Dermis microvascular lymphatic vessel endothelial cell (primary cell): ENCODE measurements at places on chromosomes 5 and 9.

DNA sequence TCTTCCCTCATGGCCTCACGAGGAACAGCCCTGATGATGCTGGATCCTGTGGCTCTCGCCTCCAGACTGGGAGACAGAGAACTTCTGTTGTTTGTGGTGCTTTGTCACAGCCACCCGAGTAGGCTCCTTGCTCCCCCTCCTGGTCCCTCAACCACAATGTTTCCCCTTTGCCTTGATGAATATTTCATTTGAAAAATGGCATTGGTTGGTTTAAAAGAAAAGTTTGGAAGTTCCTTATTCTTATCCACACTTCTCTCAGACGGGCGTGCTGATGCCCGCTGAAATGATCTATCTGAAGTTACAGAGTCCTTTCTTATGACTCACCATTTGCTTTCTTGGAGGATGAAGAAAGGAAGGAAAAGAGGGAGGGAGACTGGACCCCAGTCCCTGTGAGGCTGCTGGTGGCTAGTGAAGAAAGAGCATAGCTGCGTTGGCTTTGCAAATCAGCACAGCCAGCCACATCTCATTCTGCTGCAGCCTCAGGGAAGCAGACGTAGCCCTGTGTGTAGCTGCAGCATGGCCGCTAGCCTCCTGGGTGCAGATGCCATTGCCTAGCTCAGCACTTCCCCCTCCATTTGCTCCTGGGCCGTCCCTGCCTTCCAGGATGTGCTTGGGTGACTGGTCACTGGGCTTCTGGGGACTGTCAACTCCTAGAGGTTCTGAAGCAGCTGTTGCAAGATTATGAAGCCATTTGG lies 185.9 kb downstream of the ERCC6L2 start:
- DNase-seq = peak; percentile 64

- DNase-seq = no peak
These were observed 72.5 kb downstream of the CEP120 start for GRCh38 chr5:123350742-123351141.

DNA sequence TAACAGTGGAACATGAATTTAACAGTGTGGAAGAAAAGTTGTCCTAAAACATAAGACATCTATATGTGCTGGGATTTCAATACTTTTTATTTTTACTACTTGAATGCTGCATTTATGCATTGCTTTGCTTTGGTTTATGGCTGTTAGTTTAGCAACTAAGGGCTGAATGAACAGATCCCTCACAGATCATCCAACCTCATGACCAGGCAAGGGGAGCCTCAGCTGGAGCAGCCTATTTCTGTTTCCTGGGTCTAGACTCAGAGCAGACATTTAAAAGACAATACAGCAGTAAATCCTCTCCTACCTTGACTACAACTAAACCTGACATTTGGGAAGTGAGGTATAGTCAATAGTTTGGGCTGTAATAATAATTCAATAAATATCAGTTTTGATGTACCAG lies 163.3 kb downstream of the AUH start:
- no peak for DNase-seq

DNA sequence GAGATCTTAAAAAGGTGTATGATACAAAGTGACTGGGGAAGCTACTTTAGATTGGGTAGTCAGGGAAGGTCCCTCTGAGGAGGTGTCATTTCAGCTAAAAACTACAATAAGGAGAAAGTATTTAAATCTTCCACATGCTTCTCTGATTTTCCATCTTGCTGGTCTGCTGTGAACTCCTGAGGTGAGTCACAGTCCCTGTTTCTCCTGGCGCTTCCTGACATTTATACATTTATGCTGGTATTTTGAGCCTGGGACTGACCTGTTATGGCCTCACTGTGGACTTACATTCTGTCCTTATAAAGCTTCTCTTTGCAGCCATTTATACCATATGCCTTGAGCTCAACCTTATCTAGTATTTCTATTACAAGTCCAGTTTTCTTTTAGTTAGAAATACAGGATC lies 95.1 kb downstream of the MED27 start:
- peak; percentile 64 for DNase-seq

GRCh38 chr5:124889486-124889825 lies 143.0 kb upstream of the ZNF608 start:
- peak; percentile 67 for DNase-seq

DNA sequence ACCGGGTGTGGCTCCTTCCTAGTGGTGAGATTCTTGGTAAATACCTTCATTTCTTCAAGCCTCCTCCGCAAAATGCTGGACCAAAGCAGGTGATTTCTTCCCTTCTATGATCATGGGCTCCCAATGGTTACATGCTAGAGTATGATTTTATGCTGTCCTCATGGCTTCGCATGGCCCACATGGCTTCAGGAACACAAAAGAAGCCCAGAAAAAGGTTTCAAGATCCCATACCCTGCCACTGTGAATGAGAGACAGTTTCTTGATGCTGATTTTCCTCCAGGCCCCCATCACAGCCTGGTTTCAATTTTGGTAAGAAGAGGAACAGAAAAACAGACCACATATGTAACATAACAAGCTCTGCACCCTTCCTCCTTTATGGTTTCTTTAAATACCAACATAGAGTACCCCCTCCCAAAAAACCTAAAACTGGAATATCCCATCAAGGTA lies 2.4 kb upstream of the RXFP3 start:
- no peak for DNase-seq

DNA sequence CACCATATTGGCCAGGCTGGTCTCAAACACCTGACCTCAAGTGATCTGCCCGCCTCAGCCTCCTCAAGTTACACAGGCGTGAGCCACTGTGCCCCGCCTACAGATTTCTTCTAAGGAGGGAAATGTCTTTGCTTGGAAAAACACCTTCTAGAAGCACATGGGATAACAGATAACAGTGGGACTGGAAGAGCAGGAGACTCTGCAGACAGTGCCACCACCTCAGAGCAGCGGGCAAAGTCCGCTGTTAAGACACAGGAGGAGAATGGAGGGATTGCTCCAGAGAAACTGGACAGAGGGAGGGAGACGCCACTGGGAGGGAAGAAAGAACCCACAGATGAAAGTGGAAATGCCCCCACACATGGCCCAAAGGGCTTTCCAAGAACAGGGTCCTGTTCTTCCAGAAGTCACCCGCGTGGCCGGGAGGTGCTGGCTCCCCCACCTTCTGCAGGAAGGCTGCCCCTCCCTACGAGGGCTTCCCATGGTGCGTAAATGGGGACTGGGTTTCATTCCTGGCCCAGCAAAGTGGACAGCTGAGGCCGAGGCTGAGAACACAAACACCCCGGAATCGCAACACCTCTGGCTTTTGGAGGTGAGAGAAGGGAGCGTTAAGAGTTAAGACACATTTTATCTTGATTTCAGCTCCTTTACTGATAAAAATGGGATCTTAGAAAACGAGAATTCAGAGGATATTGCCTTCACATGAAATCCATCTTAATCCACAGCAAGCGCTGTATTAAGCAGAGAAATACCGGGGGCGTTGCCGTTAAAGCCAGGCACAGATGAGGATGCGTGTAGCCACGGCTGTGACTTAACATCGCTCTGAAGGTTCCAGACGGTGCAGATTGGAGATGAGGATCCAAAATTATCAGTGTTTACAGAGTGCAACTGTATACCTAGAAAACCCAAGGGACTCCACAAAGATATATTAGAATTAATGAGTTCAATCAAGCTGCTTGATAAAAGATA lies 11.2 kb downstream of the ADAMTS2 start:
- no peak for DNase-seq

DNA sequence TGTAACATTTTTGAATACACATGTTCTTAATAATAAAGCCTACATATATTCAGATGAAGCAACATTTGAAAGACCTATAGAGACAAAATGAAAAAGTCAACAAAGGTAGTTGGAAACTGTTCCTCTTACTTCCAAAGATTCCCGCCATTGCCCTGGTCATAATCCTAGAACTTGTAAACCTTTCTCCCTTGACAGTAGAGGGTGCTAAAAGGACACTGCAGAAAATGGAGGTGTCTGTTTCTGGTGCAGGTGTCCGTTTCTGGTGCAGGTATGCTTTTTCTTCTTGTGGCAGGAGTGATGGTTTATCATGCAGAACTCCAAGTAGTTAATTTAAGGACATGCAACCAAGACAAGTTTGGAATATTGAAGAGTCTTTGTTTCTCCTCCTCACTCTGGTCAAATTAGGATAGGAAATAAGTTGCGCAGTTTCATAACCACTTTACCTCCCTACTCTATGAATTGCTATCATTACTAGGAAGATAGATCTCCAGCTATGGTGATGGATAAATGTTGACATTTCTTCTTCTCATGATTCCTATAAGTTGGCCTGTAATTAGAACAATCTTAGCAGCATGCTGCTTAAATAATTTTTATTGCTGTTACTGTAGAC lies 56.0 kb upstream of the FAM174A start:
- DNase-seq = peak; percentile 41

DNA sequence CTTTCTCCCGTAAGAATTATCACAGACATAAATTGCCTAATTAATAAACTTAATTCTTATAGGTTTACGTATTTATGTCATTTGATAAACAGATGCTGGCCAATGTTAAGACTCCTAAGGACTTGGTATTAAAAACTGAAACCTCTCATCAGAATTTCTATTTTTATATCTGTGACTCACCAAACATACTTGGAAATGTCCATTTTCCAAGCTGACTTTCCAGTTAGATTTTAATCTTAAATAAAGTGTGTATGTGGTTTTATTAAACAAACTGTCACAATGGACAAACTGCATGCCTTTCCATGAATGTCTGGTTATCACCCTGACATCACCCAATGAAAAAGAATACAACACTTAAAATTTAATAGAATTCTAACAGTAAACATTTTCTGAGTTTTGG lies 12.6 kb upstream of the COL23A1 start:
- DNase-seq = no peak

DNA sequence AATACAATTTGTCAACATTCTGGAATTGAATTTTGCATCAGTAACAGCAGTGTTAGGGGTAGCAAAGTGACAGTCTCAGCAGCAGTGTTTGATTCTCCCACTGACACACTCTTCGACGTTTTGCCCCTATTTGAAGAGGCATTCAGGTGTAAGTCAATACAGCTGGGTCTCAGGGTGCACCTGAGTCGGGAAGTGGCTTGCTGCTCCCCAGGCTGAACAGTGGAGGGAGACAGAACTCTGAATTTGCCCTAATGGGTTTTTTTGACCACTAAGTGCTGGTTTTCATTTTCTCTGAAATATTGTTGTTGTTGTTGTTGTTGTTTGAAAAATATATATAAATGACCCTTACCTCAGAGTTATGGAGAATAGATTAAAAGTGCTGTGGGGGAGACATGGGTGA lies 223.2 kb downstream of the TLR4 start:
- DNase-seq = no peak

GRCh38 chr5:169610606-169611005 lies 26.5 kb upstream of the DOCK2 start:
- no peak for DNase-seq

- peak; percentile 99 for DNase-seq
These were observed at the start of gene TLR4 for GRCh38 chr9:117704024-117704575. TLR4 (plus strand) TSS chr9:117704403; CDS start chr9:117704473, 70 bp downstream.

- no peak for DNase-seq
These were observed 314.2 kb downstream of the ARHGAP26 start for GRCh38 chr5:143084407-143084806.

DNA sequence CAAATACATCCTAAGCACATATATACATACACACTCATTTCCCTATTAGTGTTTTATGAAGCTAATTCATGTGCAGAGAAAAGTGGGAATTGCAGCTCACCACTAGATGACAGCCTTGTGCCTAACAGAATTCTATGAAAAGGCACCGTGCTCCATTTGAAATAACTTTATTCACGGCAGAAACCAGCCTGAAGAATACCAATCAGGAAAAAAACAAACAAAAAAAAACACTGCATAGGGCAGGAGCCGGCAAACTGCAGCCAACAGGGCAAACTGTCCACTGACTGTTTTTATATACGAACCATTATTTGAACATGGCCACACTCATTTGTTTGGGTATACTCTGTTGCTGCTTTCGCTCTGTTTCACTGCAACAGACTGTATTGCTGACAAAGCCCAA lies 33.6 kb downstream of the ERMP1 start:
- DNase-seq = peak; percentile 71

GRCh38 chr5:138610918-138611677 lies 35.9 kb upstream of the HSPA9 start:
- DNase-seq = peak; percentile 3

DNA sequence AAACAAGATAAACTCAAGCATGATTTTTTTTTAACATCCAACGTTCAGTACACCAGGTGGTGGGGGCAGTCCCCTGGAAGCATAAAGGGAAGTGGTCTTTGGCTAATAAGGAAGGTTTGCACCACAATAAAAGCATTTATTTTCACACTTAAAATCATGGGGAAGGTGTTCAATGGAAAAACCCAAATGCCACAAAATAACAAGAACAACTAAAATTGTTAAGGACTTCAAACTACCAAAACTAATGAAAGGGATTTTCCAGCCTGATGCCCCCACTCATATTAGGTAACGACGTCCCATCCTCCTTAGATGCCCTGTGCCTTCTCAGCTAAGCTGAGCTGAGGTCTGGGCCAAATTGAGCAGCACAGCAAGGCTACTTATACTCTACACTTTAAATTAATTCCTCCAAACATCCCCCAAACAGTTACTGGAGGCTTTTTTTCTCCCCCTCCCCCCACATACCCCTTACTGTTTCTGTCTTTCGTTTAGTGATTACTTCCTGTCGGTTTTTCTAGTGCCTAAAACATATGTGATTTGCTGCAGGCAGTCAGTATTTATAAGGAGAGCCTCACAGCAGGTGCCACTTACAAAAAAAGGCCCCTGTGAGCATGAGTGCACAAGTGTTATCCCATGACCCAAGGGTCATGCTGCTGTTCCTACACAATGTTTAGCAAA lies 259.7 kb upstream of the ZNF608 start:
- no peak for DNase-seq

DNA sequence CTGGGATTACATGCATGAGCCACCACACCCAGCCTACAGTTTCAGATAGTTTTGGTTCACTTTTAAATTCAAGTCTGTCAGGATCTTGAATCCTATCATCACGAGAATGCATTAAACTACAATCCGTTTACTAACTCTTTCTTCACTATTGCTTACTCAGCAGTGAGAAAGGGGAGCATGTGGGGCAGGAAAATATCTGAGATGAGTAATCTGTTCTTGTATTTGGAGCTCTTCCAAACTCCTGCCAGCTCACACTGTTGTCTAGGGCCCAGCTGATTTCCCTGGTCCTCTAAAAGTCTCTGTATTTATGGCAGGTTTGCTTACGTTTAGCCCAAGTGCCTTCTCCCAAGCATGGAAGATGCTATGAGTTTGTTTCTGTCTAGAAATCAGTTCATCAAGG lies 152.2 kb downstream of the FGF18 start:
- no peak for DNase-seq

- no peak for DNase-seq
These were observed 64.0 kb downstream of the RNF130 start for GRCh38 chr5:180007582-180007981.

GRCh38 chr5:52769061-52769460 lies 18.7 kb upstream of the ITGA1 start:
- DNase-seq = no peak

GRCh38 chr5:111528056-111528455 lies 15.7 kb upstream of the STARD4 start:
- no peak for DNase-seq

DNA sequence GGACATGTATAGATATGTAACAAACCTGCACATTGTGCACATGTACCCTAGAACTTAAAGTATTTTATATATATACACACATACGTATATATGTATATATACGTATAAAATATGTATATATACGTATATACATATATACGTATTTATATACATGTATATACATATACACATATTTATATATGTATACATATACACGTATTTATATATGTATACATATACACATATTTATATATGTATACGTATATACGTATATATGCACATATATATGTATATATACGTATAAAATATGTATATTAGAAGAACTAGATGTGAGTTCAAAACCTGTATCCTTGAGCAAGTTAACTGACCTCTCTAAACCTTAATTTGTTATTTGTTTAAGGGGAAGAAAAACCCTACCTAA lies 61.4 kb downstream of the FNIP1 start:
- no peak for DNase-seq
